ENCODE measurements at places on chromosomes 3 and 15.

GRCh38 chr15:54159012-54159411, 180.8 kb downstream of the UNC13C start:
- DNase-seq, result no peak

- no peak for DNase-seq
These were observed 46.3 kb upstream of the VPS8 start for GRCh38 chr3:184765730-184766074.

- no peak for DNase-seq
These were observed 115.7 kb downstream of the WNT7A start for GRCh38 chr3:13764161-13764560.

- DNase-seq, result no peak
These were observed 55.1 kb upstream of the SLC25A26 start for GRCh38 chr3:66165660-66166059.

- no peak for DNase-seq
These were observed 40.3 kb downstream of the CHST14 start for GRCh38 chr15:40511093-40511471.

DNA sequence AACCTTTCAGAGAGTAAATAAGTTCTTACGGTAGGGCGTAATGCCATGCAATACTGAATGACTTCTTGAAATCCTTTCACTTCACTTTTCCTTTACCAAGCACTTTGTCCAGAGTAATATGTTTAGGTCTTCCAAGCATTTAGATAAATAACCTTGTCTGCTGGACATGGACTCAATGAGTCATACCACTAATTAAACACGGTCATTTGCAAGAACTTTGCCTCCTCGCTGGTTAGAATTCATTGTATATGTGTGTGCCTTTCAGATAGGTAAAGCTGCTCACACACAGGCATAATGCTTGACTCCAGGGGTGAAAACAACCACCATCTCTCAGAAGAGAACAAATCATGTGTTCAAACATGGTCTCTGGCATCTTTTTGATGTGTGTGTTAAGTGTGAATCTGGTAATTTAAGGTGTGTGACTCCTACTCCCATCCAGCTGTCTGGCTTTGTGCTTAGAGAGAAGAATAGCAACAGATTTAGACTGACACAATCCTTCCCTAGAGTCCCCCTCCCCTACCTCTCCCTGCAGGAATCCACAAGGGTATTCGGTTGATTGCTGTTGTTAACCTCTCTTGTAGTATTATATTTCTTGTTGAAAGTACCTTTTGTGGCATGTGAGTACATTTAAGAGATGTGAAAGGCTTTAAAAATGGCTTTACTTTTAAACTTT, 419.0 kb downstream of the CNTN4 start:
- no peak for DNase-seq

DNA sequence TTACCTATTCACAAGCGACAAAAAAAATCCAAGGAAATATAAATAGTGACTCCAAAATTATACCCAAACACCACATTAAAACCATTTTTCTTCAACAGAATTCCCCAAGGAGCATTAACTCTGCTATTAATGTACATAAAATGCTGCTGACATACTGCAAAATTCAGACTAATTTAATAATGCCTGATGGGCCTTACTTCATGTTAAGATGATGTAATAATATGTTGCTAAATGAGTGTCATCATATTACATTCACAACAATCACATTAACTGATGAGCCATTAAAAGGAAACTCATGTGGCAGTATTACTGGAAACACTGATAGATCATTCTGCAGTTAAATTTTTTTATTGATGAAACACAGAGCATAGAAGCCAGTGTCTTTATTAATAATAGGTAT, 204.9 kb upstream of the CGNL1 start:
- no peak for DNase-seq

GRCh38 chr15:77081971-77082370, 11.1 kb upstream of the TSPAN3 start:
- DNase-seq, result no peak

GRCh38 chr3:29310865-29311264, 30.0 kb downstream of the RBMS3 start:
- no peak for DNase-seq

GRCh38 chr15:94265982-94266381, 34.6 kb downstream of the MCTP2 start:
- no peak for DNase-seq

DNA sequence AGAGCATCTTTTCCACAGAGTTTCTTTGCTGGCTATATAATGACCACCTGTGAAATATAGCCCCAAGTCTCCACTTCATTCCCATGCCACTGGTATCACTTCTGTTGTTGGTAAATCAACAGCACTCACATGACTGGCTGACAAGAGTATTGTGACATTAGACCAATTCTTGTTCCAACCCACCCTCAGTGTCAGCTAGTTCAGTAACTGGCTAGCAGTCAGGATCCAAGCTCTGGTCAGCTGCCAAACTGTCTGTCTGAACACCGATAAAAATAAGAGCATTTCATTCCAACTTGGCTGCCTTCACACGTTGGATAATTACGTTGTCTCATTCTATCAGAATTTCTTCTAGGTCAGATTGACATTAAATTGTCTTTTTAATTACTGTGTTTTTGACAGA, 166.5 kb downstream of the USP13 start:
- DNase-seq, result no peak

DNA sequence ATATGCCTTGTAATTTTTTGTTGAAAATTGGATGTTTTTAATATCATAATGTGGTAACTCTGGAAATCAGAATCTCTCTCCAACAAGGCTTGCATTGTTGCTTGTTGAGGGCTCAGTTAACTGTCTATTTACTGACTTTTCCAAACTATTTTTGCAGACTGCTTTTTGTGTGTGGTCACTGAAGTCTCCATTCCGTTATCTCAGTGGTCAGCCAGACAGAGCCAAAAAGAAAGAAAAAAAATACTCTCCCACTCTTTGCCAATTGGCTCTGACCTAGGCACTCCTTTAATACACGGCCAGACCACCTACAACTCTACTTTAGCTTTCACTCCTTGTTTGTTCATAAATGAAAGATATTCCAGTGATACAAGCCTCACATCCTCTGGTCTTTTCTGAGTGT, 52.5 kb downstream of the IFT80 start:
- DNase-seq, result no peak

DNA sequence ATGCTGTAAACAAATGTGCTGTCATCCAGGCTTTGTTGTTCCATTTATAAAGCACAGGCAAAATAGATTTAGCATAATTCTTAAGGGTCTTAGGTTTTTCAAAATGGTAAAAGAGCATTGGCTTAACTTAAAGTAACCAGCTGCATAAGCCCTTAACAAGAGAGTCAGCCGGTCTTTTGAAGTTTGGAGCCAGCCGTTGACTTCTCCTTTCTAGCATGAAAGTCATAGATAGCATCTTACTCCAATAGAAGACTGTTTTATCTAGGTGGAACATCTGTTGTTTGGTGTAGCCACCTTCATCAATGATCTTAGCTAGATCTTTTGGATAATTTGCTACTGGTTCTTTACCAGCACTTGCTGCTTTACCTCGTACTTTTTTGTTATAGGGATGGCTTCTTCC, 297.5 kb upstream of the DCBLD2 start:
- no peak for DNase-seq

DNA sequence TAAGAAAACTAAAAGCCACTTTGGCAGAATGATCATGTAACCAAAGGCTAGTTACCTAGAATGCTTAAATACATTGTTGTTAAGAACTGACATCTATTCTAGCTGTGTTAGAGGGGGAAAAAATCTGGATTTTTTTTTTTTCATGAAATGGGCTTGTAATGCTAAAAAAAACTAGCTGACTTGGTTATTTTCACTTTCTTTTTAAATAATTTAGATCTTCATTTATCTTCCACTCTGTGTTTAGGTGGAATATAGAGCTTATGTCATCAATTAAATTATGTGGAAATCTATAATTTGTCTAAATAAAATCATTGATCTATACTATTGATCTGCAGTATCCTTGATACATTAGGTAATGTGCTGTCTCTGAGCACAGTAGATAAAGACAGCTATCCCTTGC, 217.4 kb downstream of the TCF12 start:
- no peak for DNase-seq

DNA sequence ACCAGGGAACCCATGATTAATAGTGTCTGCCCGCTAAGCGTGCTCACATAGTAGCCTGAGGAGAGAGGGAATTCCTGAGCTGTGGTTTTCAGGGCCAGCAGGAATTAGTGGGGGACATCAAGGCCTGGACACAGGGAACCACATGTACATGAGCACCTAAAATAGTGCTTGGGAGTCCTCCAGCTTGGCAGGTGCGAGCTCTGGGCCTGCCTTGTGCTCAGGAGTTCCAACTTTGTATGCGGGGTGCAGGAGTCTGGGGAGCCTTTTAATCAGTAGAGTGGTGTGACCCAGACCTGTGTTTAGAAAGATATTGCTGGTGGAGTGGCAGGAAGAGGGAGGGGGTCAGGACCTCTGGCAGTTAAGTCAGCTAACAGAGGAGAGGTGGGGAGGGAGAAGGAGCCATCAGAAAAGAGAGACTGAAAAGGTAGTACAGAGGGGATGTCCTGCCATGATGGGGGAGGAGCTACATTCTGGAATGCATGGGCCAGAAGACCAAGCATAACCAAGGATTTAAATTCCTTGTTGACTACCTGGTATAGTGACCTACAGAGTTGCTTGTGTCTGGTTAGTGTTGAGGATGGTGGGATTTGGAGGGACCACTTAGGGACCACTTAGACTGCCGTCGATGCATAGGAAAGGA, 1.9 kb downstream of the DAG1 start:
- no peak for DNase-seq

DNA sequence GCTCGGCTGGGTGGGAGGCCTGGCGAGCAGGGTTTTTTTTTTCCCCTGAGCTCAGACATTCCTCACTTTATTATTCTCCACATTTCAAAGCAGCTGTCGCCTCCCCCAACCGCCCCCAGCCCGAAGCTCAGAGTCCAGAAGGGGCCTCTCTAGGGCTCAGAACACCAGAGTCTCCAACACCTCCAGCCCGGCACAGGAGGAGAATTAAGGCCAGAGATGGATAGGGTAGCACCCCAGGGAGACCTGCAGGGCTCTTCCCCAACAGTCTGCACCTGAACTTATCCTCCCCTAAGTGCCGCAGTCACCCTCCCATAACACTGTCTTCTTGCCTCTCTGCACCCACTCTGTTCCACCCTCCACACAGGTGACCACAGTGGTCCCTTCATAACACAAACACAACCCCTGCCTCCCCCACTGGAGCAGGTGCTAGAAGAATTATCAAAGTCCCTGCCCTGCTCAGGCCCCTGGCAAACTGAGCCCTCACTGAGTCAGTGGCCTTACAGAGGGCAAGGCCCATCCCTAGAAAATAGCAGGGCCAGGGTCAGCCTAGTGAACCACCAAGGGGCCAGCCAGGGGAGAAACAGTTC, 14.1 kb downstream of the MYL3 start:
- DNase-seq, result no peak

DNA sequence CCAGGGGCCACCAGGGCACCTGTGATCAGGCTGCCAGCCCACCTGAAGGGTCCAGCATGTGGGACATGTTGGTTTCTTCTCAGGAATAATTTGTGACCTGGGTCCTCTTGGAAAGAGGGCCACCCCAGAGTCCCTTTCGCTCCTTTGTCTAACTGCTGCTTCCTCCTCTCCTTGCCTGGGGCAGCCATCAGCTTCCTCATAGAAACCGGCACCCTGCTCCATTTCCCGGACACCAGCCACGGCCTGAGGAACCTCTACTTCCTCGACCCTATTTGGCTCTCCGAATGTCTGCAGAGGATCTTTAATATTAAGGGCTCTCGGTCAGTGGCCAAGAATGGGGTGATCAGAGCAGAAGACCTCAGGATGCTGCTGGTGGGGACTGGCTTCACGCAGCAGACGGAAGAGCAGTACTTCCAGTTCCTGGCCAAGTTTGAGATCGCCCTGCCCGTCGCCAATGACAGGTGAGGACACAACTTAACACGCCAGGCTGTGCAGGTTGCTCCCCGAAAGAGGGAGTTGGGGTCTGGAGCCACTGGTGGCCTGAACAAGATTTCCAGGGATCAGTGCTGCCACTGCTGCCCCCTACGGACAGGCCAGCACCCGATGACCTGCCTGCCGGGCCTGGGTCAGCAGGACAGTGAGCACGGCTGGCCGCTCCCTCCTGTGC, 109.7 kb downstream of the LRRK1 start:
- DNase-seq, result no peak

- no peak for DNase-seq
These were observed 117.8 kb downstream of the NR1D2 start for GRCh38 chr3:24062916-24063315.

- DNase-seq, result no peak
These were observed 287.8 kb downstream of the ERC2 start for GRCh38 chr3:56180433-56180832.

GRCh38 chr15:57553526-57553925, 38.2 kb upstream of the MYZAP start:
- no peak for DNase-seq

GRCh38 chr15:68691705-68692104, 112.9 kb downstream of the CORO2B start:
- no peak for DNase-seq

GRCh38 chr3:54079314-54079713, 43.0 kb upstream of the CACNA2D3 start:
- DNase-seq, result no peak

- no peak for DNase-seq
These were observed 71.0 kb downstream of the ADAMTS7 start for GRCh38 chr15:78739996-78740903.

DNA sequence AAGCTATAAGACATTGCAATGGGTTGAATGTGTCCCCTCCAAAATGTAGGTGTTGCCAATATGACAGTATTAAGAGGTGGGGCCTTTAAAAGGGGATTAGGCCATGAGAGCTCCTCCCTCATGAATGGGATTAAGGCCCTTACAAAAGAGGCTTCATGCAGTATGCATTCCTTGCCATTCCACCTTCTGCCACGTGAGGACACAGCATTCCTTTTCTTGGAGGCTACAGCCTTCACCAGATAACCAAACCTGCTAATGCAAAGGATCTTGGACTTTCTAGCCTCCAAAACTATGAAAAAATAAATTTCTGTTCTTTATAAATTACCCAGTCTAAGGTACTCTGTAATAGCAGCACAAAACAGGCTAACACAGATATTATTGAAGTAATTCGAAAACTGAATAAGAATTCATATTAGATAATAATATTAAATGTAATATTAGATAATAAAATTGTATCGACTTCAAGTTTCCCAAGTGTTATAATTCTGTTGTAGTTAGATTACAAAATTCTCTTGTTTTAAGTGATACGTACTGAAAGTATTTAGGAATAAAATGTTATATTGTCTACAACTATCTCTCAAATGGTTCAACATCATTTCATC, 29.4 kb upstream of the ATP8B4 start:
- no peak for DNase-seq

DNA sequence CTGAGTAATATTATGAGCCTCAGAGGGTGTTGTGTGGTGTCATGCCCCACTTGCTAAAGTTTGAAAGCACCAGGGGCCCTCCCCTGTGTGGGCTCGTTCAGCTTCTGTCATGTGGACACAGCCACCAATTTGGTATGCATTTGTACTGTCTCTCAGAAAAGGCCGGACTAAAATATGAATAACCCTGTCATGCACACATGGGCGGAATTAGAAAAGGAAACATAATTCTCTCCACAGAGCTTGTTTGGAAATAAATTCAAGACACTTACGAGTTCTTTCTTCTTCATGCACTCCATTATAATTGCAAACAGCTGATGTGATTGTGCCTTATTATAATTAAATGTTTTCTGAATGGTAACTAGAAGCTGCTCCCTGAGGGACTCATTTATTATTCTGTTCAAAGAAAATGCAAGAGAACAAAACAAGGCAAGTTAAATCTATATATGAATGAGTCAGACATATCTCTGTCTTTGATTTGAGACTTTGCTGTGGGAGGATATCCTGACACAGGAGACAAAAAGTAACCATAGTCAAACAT, 39.1 kb downstream of the TRPM1 start:
- peak; percentile 12 for DNase-seq

- no peak for DNase-seq
These were observed 301.4 kb downstream of the OTOL1 start for GRCh38 chr3:161798016-161798415.

All from HFF-Myc (cell line).